ENCODE measurements at places on chromosomes 3 and 15.

GRCh38 chr3:197365586-197365985, 67.2 kb upstream of the DLG1 start:
- no peak for DNase-seq

DNA sequence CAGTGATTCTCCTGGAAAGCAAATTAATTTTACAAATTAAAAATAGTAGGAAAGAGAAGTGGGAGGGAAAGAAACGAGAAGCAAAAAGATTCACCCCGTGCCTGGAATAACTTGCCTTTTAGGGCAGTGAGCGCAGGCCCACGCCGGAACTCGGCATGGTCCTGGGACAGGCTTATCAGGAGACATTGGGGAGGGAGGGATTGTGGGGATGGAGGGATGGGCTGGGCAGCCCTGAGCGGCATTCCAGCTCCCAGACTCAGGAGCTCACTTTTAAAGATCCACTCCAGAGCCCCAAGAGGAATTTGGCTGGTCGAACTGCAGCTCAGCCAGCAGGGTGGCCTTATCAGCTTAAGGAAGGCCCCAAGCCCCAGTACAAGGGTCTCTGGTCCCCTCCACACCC, 117.9 kb downstream of the ADCY5 start:
- no peak for DNase-seq

DNA sequence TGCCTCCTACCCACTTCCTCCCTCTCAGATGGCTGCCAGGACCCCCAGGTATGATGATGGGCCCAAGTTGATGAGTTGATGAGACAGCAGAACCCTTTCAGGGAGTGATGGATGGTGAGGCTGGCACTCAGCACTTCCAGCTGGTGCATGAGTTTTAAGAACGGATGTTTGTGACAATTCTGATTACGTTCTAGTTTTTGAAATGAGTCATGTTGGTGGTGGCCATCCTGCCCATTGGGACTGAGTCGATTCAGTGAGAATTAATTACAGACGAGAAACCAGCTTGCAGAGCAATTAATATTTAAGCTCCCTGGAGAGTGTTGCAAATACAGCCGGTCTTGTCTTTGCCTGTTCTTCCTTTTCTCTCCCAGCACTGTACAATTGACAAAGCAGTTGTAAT, 56.9 kb upstream of the NR2C2 start:
- DNase-seq: no peak

- DNase-seq: no peak
Observed at GRCh38 chr15:30872341-30872748, 31.4 kb upstream of the FAN1 start.

GRCh38 chr3:48492461-48493202, 11.3 kb downstream of the SHISA5 start:
- DNase-seq: no peak

GRCh38 chr15:55515491-55515890, 7.5 kb upstream of the DNAAF4 start:
- DNase-seq: no peak

DNA sequence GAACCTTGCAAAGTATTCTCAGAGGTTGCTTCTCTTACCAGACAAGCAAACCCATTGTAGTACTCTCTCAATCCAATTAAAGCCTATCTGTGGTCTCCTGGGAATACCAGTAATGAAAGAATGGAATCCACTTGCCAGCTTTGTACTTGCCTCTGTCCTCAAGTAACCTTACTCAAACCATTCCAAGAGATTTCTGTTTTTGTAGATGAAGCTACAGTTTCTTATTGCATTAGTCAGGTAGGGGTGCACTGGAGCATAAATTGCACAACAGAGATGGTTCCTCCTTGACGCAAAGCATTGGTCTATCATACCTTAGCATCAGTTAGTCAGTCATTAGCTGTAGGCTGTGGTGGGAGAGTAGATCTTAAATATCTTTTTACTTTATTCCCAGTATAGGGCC, 52.9 kb downstream of the BTLA start:
- peak; percentile 61 for DNase-seq

- DNase-seq: peak; percentile 13
Observed at GRCh38 chr15:95669146-95669922, 661.2 kb upstream of the NR2F2 start.

DNA sequence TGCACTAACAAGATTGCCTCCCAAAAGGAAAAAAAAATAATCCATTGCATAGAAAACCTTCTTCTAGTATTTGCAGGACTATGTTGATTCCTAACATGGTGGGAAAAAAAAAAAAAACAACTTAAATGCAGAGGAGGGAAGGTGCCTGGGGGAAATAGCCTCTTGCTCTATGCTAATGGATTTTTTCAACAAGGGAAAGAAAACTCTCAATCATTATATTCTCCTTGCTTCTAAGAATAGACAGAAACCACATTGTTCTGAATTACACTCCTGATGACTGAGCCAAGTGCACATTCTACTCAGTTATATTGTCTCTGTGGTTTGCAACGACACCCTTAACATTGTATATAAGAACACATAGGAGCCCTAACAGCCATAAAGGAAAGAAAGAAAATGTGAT, 760.2 kb downstream of the NAALADL2 start:
- DNase-seq: no peak

DNA sequence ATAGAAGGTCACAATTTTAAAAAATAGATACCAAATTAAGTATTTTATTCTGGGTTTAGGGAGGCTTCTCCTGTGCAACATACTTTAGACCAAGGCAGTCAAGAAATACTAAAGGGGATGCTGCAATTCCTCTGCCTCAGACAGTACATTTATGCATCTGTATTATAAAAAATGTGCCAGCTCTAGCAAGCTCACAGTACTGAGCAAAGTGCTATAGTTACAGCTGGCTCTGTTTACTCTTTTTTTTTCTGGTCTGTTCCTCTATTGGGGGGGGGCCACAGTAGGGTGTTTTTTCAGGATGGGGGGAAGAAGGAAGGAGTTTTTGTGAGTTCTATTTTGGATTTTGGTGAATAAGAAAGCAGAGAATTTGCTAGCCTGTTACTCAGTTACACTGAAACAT, 185.0 kb downstream of the TIGIT start:
- no peak for DNase-seq

- no peak for DNase-seq
Observed at GRCh38 chr15:45168751-45169551, 18.8 kb downstream of the SHF start.

DNA sequence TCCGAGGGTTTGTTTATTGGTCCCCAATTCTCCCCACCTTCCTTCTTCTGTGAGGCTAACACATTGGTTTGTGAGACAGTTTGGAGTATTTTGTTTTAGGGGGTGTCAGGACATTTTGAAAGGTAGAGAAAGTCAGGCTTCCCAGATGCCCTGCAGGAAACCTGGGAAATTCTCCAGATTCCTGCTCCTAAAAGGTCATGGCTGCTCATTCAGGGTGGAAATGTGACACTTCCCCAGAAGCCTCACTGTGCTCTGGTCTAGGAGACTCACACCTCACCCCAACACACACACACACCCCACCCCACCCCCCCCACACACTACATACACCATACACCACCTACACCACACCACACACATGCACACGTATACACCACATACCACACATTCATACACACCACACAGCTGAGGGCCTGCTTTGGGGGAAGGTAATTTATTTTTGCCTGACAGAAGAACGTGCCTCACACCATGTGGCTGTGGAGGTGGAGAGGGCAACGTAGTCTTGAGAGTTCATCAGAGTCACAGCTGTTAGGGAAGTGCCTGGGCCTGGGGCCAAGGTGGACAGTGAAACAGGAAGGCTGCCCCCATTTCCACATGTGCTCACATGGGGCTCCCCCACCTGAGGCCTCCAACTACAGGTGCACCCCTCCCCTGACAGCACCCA, 40.4 kb upstream of the LIMD1 start:
- no peak for DNase-seq

DNA sequence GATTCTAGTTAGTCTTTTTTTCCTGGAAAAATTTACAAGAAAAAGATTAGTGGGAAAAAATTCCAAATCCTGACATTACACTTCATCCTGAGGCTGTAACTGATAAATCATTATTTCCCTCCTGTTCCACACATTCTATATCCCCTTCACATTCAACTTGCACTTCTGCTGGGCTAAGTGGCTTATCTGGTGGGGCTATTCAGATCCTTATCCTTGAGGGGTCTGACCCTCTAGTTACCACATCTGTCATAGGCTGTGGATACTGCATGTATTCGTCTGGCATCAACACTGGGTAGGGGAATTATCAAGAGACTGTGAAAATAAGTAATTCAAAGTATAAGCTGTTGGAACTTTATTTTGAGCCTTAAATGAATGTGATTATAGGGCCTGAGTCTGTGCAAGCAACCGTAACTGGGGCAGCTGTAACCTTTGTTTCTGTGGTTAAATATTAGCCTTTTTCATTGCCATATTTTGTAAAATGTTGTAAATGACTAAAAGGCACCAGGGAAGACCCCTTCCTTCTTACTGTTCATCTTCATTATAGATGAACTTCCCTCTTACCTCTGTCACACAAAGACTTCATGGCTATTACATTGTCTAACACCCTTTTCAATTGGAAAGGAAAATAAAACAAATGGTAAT, 28.0 kb upstream of the TEX9 start:
- no peak for DNase-seq

DNA sequence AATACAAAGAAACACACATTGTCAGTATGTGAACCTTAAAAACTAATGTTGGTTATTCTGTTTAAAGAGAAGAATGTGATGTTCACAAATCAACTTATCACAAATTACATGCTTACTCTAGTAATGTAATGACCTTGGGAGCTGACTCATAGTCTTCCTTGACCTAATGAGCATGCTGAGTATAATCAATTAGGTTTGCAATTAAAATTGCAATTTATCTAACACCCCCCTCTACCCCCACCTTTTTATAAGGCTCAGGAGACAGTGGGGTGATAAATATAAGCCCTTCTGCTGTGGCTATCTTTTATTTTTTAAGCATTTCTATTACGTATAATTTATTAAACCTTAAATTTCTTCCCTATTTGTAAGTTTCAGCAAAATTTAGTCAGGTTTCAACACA, 947.8 kb upstream of the CFAP20DC start:
- DNase-seq: no peak

DNA sequence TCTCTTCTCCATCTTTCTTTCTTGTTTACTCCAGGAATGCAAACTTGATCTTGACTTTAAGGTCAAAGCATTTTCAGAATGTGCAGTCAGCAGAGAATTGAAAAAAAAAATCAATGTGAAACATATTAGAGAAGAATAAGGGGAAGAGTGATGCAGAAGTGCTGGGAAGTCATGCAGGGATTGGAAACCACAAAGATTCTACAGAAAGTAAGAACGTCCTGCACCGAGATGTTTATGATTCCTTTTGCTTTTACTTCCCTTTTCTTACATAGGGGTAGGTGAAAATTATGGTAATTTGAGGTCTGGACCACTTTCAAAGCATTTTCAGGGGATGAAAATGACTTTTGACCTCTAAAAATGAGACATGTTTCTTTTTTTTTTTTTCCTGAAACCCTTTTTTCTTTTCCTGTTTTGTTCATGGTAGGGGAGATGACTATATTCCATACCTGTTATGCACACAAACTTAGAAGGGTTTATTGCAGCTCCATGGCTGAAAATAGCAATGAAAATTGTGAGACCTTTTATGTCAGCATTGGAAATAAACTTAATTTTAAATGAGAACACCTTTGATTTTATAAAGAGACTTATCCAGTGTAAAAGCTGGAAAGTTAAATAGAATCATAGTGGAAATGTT, 623.5 kb upstream of the TBL1XR1 start:
- DNase-seq: peak; percentile 46

DNA sequence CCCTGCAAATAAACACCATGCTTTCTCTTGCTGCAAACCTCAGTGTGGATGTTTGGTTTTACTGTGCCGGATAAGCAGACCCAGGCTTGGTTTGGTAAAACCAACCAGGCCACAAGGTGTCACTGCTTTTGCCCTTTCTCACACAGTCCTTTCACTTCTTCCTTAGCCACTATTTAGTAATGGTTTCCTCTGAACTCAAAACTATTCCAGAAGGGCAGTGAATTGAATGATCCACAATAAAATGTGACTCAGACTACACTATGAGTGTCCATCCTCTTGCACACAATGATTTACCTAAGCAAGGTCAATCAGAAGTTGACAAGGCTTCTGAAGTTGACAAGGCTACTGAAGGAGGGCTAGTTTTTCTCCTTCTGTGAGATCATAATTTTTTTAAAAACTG, 552.4 kb upstream of the CCDC54 start:
- DNase-seq: peak; percentile 32

GRCh38 chr15:81914734-81915256, 131.0 kb downstream of the MEX3B start:
- DNase-seq: no peak

DNA sequence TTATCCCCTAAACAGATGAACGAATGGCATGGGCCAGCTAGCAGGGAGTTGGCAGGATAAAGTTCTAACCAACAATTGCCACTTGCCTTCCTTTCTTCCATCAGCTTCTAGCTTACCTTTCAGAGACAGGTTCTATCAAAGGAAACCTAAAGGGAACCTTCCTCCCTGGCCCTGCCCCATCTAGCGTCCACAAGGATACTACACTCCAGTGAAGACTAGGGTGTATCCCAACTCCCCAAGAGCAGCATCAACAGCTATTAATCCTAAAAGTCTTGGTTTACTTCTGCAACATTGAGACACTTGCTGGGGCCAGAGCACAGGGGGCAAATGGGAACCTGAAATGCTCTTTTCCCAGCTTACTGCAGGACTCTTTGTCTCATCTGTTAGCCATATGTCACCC, 37.0 kb upstream of the TMC3 start:
- no peak for DNase-seq

GRCh38 chr3:194139071-194139813, 3.3 kb downstream of the HES1 start:
- DNase-seq: peak; percentile 70

- no peak for DNase-seq
Observed at GRCh38 chr3:82088749-82089148, 327.3 kb upstream of the GBE1 start.

DNA sequence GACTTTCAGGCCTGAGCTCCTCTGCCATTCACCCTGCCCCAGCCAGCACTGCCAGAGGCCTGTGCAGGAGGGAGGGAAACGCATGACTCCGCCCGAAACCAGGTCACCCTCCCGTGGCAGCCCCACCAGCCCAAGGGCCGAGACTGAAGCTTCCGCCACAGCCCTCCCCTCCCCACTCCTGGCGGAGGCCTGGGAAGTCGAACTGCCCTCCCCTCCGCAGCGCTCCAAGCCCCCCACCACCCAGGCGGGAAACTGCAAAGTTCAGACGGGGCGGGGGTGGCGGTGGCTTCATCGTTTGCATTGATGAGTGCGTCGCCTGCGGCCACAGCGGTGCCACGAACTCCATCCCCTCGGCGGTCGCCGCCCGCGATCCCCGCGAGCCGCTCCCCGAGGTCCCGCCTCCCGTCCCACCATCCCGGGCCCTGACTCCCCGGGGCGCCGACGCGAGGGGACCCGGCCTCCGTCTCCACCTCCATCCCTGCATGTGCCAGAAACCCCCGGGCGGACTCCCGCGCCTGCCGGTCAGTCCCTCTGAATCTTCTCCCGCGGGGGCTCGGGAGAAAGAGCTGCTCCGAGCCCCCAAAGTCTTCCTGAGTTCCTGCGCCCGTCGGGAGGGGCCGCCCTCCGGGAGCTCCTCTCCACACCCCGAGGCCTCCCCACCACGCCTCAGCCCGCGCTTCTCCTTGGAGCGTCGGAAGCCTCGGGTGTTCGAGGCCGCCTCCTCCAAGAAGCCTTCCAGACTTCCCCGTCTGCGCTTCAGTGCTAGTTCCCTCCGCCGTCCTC, 698 bp downstream of the MELTF start:
- DNase-seq: no peak

All from kidney glomerular epithelial cell (primary cell).